ENCODE measurements at places on chromosomes 11 and 22.

GRCh38 chr11:117180020-117180419, 1.5 kb downstream of the SIDT2 start:
- no peak for DNase-seq

- DNase-seq: no peak
Measured at GRCh38 chr11:65915821-65916251, 3.0 kb downstream of the C11orf68 start.

DNA sequence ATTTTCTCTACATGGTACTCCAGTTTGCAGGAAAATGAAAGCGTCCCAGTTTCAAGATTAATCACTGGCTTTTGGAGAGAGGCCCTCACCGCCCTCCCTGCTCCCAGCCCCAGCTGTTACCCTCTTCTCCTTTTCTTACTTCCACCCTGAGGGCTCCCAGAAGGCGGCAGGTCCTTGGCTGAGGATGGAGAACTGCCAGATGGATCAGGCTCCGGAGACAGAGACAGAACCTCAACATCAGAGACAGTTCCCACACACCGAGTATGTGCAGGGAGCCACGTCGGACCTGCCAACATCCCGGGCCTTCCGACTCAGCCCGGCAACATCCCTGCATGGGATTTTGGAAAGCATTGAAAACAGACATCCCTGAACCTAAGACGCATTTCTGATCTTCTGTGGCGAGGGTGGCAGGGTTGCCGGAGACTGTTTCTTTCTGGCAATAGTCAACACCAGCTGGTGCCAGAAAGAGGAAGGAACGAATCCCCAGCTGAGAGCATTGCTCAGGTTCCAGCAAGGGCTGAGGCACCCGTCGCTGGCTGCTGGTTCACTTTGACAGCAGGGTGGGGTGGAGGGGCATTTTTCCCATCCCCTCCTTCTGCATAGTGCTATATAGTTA, 467.1 kb downstream of the MIAT start:
- no peak for DNase-seq

GRCh38 chr11:87444993-87445392, 407.3 kb downstream of the TMEM135 start:
- no peak for DNase-seq

GRCh38 chr11:72482211-72482812, 48.0 kb upstream of the CLPB start:
- peak; percentile 21 for DNase-seq

- no peak for DNase-seq
Measured at GRCh38 chr11:129460714-129461113, 85.1 kb downstream of the BARX2 start.

DNA sequence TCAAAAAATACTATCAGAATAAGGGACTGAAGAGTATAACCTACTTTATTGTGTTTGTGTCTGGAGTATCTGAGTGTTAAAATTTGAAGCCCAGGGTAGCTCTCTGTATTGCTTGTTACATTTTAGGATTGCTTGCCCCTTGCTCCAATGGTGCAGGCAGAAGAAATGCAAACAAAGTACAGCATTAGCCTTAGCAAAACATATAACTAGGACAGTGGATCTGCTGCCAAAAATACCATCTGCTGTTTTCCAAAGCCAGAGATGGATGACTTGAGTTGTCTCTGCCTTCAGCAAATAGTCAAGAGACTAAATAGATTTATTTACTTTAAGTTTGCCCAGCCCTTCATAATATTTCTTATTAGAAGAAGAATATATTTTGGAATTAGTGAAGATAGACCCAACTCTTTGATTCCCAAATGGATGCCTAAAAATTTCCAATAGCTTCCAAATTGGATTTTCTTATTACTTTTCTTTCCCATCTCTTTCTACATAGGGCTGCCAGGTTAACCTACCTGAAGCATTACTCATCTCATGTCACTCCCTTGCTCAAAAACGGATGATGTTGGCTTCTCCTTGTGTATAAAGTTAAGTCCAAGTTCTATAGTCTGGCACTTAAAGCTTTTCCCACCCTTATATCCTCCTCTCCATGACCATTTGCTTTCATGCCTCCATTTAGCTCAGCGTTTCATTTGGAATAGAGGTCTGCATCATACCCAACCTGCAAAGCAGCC, 66.3 kb downstream of the LDLRAD3 start:
- no peak for DNase-seq

All from activated CD4-positive, alpha-beta T cell treated with anti-CD3 and anti-CD28 coated beads, Interleukin-2, amount 50 U/mL, for 4 hours (primary cell).